ENCODE measurements at places on chromosomes 2 and 18.

DNA sequence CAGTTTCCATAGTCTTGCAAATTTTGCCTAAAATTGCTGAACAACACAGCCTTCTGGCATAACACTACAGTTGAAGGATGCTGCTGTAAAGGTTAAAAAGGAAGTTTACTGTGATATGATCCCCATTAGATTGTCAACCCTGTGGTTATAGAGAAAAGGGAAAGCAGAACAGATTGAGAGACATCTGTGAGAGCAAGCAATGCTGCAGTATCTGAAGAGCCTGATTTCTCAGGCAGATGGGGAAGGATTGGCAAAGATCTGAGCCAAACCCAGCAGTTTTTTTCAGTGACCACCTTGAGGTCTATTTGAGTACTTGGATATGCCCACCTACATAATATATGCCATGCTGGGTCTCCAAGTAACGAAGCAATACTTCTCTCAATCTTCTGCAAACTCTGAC is 8.5 kb upstream of the ST8SIA3 start:
- no peak for DNase-seq

- no peak for DNase-seq
These were observed 106.4 kb downstream of the VAPA start for GRCh38 chr18:10020171-10020570.

DNA sequence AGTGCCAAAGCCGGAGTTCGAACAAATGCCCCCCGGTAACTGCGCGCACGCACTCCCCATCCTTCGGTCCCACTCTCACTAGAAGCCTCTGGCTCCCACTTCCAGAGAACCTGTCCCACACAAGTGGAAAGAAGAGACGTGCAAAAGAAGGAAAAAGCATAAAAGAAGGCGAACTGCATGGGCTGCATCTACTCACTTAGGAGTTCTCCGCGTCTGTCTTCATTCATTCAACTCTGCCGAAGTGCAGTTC is 312 bp downstream of the NR4A2 start:
- DNase-seq = no peak

DNA sequence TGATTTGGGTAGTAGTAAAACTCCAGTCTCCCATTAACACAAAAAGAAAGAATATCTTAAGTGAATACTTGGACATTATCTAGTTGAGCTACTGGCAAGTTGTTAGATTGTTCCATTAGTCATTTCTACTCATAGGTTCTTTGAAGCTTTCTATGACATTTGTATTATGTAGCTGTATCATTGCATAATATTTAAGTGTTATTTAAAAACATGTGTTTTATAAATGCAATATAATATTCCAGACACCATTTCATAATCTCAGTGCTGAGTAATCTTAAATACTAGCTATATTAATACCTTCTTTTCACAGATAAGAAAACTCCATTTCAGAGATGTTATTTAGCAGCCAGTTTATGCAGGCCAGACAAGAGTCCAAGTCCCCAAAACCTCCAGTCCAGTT is 271.9 kb downstream of the NCKAP5 start:
- DNase-seq = no peak

GRCh38 chr2:37263839-37264238 is 32.4 kb downstream of the NDUFAF7 start:
- DNase-seq = no peak

GRCh38 chr2:175111200-175111657 is 56.8 kb downstream of the ATF2 start:
- no peak for DNase-seq

DNA sequence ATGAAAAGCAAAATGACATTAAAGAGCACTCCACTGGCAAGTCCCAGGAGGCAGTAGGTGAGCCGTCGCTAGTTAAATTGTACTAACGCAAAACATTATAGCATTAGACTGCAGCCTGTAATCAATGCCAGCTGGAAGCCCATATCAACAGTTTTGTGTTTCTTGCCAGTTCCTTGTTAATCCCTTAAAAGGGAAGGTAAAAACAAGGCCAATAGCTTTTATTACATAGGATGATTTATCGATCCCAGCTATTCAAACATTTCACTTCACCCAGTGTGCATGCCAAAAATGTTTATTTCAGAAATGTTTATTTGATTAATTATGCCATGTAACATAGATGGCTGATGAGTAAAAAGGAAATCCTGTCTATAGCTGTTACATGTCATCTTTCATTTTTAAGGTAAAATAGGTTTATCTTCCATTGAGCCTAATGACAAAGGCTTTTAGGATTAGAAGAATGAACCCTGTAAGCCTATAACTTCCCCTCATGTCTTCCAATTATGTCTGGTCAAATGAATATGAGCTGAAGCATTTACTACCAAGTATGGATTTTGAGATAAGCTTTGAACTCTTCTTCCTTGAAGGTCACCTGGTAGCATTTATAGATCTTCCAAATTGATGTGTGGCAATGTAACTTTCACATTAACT is 591.2 kb downstream of the RNF144A start:
- DNase-seq = no peak

- no peak for DNase-seq
These were observed 135.8 kb downstream of the IKZF2 start for GRCh38 chr2:213015387-213016165.

DNA sequence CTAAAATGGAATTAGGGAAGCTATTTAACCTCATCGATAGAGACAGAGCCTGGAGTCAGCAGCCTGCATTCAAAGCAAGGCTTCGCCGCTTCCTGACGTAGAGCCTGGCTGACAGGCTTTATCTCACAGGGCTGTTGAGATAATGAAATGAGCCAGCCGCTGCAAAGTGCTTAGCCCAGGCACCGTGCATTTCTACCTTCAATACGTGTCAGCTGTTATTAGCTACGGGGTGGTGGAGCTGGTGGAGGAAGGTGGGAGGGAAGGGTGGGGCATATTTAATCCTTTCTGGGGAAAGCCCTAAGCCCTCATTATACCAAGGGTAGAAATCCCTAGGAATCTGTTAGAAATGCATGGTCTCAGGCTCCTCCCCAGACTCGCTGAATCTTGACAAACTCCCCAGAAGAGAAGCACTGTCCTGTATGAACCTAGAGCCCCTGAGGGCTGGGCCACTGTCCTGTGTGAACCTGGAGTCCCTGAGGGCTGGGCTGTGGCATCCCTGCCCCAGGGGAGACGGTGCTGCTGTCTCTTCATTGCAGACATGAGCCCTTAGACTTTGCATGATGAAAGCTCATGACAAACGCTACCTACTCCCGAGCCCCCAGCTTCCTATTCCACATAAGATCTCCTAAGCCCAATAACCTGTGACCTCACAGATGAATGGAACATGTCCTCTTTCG is 72.4 kb downstream of the ALPK2 start:
- DNase-seq = no peak

DNA sequence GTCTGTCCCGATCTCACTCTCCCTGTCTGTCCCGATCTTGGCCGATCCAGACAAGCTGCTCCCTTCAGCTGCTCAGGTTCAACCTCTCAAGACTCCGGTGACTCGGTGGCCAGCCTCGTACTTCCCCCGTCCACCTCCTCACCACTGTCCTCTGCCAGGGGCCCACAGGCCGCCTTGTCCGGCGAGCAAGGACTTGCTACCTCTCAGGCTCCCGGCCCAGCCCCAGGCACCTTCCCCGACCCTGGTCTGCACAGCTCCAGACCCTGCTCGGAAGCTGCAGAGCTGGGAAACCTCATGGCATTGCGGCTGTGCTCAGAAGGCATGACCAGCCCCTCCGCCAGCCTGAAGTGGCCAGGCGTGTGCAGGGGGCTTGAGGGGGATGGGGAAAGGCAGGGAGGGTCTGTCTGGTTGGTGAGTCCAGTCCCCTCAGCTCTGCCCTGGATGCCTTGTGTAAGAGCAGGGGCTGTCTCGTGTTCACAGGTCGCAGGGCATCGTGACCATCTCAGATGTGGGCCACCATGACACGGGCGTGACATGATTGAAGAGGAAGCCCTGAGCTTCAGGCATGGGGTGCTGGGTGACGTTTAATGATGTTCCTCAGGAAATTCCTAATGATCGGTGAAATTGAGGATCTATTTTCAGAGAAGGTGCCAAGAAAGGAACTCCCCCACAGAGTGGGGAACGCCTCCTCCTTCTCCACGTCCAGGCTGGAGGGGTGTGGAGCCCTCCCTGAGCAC is 121.2 kb upstream of the CTDP1 start:
- DNase-seq = no peak

DNA sequence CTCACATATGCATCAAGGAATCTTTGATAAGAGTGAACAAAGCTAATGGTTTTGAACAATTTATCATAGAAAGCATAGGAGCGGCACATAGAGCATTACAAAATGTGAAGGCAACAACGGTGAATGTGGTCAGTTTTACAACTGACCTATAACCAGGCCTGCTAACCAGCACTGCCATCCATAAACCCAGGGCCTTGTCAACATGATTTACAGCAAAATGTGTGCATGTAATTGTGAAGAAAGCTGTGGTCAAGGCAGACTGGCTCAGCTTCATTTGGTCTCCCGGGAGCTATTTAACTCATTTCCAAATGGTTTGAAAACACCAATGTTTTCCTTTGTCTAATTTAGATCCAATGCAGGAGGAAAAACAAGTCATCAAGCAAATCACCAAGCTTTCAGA is 119.8 kb downstream of the DHRS9 start:
- no peak for DNase-seq

DNA sequence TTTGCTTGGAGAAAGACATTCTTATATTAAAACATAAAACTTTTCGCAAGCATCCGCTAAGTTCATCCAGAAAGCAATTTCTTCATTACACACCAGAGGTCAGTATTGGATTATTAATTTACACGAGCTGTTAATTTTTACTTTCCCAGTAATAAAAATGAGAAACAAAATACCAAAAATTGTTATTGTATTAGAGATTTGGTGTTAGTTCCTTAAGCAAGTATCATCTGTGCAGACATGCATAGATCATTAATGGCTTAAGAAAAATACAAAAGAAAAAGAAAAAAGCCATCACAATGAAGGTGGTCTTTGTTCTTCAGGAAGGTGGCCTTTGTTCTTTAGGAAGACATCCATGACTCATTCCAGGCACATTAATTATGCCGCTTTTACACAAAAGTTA is 53.6 kb upstream of the HNMT start:
- DNase-seq = no peak

- DNase-seq = no peak
These were observed 135.6 kb downstream of the CDH2 start for GRCh38 chr18:28041366-28041765.

DNA sequence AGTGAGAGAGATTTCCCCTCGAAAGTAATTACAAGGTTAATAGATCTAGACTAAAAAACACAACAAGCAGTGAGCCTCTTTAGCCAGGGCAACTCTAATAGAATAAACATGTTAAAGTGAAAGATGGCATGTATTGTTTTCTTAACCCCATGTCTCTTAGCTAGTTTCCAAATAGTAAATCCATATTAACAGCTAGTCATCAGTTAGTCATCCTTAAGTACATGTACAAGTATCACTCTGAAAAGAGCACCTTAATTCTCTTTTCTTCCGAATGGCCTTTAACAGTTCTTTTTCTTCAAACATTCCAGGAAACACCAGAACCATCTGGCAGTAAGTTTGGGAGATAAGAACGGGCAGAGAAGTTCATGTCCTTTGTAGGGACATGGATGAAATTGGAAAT is 1480.0 kb downstream of the LRP1B start:
- no peak for DNase-seq

DNA sequence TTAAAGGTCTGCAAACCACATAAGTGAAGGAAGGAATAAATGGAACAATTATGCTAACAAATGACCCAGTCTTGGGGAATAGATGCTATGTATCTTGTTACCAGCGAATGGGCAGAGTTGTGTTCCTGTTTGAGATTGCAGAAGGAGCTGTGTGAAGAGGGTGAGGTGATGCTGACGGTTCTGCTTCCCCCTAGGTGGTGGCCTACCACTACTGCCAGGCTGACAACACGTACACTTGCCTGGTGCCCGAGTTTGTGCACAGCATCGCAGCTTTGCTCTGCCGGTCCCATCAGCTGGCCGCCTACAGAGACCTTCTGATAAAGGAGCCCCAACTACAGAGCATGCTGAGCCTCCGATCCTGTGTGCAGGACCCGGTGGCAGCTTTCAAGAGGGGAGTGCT is 111.7 kb downstream of the WDSUB1 start:
- no peak for DNase-seq

DNA sequence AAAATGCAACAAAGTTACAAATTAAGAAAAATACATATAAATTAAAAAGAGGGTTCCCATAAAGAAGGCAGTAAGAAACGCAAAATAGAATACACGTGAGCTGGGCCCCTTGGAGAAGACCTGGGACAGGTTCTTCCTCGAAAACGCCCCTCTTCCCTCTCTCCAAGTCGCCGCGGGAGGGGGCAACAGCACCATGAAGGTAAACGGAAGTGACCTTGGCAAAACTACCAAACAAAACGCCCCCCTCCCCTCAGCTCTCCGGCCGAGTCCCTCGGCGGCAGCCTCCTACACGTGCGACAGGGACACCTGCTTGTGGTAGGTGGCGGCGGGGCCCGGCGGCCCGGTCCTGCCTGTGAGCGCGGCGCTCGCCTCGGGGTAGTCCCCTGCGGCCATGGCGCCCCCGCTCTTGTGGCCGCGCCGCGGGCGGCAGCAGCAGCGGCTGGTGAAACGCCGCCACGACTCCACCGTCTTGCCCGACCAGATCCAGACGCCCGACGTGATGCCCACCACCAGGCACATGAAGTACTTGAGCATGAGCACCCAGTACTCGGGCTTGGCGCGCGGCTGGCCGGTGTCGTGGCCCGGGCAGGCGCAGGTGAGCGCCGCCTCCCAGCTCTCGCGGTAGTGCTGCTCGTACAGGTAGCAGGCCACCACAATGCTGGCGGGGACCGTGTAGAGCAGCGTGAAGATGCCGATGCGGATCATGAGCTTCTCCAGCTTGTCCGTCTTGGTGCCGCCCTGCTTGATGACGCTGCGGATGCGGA is 2.8 kb downstream of the FZD5 start:
- no peak for DNase-seq

DNA sequence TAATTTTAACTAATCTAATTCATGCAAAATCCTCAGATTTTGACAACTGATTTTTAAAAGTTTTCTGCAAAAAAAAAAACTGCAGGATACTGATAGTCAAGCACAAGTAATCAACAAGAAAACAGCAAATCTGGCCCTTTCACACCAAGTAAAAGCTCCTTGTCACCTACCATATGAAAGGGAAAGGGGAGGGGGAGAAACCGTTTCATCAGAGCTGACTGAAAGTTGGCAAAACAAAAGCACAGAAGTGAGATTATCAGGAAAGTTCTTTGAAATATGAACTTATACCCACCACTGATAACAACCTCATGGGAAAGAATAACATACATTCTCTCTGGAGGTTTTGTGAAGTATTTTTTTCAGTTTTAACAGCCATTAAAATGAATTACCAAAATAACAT is 38.7 kb downstream of the ZNF521 start:
- DNase-seq = no peak

DNA sequence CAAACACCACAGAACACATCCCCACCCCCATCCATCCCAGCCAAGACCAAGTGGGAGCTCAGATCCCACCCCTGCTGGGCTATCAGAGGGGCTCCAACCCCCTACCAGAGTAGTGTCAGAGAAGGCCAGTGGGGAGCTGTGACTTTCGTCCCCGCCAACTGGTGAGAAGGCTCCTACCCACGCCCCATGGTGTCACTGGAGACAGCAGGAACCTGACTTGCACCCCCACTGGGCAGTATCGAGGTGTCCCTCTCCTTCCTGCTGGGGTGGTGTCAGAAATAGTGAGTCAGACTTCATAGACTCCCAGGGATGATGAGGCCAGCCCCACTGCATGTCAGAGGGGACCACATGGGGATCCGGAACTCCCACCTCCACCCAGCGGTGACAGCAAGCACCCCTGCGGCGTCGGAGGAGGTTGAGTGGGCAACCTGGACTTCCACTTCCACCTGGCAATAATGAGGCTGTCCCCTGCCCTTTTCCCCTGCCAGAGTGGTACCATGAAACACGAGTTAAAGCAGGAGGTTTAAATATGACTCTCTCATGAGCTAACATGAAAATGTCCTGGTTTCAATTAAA is 106.7 kb downstream of the CTIF start:
- no peak for DNase-seq

All from cortex of kidney (tissue), 1 donor.